ELF-1 (cell line): ENCODE measurements at places on chromosomes 3 and 15.

- DNase-seq = no peak
These were observed 91.2 kb downstream of the SEMA5B start for GRCh38 chr3:122936335-122936734.

GRCh38 chr3:54527953-54528352, 399.9 kb downstream of the LRTM1 start:
- DNase-seq = no peak

GRCh38 chr3:418239-418929, 221.8 kb downstream of the CHL1 start:
- no peak for DNase-seq

GRCh38 chr3:6242104-6242503, 618.8 kb upstream of the GRM7 start:
- no peak for DNase-seq
